ENCODE measurements at places on chromosomes 6 and 20.

- DNase-seq = no peak
Measured at GRCh38 chr20:21436205-21436604, 38.9 kb upstream of the NKX2-4 start.

- DNase-seq = no peak
Measured at GRCh38 chr6:129539032-129539431, 170.9 kb downstream of the ARHGAP18 start.

DNA sequence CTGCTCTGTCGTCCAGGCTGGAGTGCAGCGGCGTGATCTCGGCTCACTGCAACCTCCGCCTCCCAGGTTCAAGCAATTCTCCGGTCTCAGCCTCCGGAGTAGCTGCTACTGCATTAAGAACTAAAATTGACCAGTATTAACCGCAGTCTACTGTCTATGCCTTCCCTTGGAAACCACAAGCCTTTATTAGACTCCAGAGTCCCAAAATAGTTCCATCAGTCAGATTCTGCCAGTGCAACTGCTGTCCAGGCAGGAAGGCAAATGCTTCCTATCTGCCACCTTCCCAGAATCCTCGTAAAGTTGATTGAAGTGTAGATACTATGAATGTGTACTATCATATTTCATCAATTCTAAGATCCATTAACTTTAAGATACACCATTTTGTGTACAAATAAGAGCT, 16.7 kb downstream of the KAT14 start:
- DNase-seq = no peak

- DNase-seq = no peak
Measured at GRCh38 chr20:2738331-2739041, 45.9 kb downstream of the EBF4 start.

DNA sequence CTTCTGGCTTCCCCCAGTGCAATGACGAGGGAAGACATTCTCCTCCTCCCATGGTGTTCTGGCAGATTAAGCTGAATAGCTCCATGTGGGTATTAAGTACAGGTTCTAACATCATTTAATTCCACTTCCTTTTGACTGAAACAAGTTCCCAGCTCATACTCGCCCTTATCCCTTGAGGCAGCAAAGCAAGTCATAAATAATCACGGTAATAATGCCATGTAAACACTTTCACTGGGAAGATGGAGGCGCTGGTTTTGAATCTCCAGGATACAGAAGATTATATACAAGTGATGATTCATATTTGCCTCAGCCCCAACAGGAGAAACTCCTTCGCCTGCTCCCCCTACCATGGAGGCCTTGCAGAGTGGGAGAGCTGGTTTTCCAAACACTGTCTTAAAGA, 141.3 kb downstream of the PXDC1 start:
- no peak for DNase-seq

GRCh38 chr6:157787080-157787479, 36.0 kb upstream of the SNX9 start:
- no peak for DNase-seq

GRCh38 chr20:11337361-11338130, 580.1 kb upstream of the BTBD3 start:
- no peak for DNase-seq

GRCh38 chr20:32487381-32487780, 97.8 kb downstream of the NOL4L start:
- DNase-seq = no peak

- no peak for DNase-seq
Measured at GRCh38 chr6:1792989-1793388, 183.3 kb downstream of the FOXC1 start.

DNA sequence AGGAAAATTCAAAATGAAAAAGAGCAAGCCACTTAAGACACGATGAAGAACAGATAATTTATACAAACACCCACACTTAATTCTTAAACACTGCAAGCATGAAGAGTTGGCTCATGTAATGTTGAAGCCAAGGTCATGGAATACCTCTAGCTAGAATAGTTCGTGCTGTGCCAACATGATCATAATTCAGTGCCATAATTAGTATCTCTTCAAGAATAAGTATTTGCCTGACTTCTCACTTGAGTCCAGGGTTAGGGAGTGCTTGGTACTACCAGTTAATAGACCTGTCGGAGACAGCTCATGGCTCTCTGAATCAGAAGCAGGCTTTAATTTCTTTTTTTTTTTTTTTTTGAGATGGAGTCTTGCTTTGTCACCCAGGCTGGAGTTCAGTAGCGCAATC, 206.3 kb downstream of the UNC5CL start:
- DNase-seq = no peak

DNA sequence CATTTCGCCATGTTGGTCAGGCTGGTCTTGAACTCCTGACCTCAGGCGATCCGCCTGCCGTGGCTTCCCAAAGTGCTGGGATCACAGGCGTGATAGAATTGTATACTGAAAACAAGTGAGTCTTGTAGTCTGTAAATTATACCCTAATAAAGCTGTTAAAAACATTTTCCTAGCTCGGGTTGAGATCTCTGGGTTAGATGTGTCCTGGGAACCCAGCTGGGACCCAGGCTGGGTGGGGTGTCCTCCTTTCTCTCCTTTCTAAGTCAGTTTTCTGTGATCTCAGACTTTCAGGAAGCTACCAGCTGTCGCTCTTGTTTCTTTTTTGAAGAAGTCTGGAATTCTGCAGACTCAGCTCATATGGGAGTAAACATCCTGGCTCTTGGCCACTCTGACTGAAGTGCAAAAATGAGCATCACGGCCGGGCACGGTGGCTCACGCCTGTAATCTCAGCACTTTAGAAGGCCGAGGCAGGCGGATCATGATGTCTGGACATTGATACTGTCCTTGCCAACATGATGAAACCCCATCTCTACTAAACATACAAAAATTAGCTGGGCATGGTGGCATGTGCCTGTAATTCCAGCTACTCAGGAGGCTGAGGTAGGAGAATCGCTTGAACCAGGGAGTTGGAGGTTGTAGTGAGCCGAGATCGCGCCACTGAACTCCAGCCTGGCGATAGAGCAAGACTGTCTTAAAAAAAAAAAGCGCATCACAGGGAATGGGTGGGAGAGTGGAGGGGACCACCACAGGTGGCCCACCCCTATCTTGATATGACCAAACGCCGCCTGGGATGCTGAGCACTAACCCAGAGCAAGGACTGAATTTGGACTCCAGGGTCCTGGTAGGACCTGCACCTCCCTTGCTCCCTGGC, 9.9 kb upstream of the PCIF1 start:
- no peak for DNase-seq

DNA sequence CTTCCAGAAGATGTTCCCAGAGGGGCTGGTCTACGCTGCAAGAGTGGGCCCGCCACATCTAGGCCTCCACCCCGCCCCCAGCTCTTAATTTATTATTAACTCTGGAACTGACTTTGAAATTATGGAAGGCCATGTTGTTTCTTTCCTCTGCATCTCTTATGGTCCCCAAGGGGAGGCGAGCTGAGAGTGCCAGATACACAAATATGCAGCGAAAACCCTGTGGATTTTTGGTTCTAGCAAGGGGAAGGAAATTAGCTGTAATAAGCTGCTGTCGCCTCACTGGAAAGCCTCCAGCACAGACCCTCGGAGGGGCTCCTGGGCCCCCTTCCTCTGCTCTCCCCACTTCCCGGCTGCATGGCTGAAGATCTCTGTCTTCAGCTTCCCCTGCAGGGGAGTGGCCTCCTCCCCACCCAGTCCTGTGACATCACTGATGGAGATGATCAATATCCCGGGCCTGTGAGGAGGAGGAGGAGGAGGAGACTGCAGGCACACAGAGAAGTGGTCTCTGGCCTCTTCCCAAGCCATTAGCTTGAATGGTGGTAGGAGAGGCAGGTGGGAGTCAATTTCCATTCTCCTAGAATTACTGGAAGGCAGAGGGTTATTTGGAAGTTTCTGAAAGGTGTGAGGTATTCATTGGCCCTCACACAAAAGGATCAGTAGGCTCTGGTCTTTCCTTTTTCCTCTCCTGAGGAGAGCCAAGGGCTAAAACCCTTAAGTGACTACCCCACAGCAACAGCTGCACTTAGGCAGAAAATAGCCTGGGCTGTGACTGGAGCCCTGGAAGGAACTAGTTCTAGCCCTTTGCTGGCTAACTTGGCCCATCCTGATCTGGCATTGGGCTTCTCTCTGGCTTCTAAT, 39.7 kb upstream of the CCDC167 start:
- DNase-seq = no peak

DNA sequence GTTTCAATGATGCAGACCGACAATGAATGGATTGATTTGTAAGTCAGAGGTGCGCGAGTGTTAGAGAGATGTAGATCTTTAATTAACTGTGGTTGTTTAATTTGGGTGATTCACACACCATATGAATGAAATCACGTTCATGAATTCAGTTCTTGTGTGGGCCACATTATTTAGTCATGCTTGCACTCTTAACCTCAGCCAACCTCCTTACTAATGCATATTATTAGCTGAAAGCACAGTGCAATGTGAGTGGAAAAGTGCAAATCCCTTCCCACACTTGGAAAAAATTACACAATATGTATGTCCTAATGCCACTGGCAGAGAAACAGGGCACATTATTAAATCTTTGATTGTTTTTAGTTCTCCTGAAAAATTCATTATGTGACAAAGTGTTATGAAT, 512.5 kb downstream of the BCKDHB start:
- DNase-seq = no peak

DNA sequence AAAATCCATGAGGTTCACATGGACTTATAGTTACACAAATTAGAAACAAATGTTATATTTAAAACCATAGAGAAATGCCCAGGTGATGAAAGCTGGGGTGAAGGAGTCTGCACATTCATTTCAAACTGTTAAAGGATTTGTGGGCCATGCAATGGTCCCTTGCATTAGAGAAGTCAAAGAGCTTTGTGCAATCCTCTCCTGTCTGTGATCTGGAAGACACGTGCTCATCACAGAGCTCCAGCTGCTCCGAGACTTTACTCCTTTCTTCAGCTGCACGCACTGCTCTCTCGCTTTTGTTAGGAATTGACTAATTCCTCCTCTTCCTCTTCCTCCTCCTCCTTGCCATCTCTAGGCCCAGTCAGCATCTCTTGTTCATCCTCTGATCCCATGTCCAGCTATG, 4.1 kb upstream of the AIF1 start:
- no peak for DNase-seq

DNA sequence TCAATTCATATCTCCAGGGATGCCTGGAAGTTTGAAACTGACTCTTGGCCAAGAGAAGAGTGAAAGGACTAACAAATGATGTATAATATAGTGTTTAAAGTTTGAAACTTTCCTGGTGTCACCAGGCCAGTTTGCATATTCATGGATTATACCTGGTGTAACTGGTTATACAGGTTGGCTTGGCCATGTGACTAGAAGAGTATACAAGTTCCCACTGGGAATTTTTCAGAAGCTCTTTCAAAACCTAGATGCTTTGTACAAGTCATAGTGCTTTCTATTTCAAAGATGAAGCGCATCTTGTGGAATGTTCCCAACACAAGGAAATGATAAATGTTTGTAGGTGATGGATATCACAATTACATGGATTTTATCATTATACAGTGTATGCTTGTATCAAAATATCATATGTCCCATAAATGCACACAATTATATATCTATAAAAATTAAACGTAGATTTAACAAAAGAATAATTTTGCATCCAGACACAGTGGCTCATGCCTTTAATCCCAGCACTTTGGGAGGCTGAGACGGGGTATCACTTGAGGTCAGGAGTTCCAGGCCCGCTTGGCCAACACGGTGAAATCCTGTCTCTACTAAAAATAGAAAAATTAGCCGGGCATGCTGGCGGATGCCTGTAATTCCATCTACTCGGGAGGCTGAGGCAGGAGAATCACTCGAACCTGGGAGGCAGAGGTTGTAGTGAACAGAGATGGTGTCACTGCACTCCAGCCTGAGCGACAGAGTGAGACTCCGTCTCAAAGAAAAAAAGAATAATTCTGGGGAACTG, 1420.2 kb downstream of the GRIK2 start:
- no peak for DNase-seq

DNA sequence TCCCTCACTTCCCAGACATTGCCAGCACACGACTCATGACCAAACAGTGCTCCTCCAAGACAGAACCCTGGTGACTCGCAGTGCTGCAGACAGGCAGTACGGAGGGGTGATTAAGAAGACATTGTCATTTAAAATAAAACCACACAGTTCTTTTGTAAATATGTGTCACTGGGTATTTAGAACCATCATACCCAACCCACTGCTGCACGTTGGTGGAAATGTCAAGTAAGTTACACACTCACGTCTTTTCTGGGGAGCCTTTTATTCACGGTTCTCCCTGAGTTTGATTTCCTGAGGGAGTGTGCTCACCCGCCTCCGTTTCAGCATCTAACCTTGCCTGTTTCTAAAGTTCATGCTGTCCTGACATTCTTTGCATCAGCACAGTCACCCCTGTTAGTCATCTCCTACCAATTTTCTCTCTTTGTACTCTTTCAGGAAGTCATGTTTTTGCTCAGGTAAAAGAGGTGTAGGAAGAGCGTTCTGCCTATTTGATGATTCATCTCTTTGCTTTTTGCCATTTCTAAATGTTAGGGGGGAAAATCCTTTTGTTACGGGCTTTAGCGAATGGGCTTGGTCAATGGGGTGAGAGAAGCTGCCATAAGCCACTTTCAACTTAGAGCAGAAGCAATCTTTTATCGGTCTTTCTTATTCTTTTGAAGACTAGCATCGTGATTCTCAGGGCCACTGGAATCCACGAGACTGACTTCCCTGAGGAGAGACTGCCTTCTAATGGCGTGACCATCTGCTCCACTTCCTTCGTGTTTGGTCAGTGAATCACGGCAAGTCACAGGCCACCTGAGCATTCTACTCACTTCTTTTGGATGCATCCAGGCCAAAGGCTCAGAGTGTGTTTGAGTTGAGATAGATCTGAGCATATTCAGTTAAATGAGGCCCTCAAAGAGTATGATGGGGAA, 512.8 kb upstream of the JARID2 start:
- peak; percentile 39 for DNase-seq

DNA sequence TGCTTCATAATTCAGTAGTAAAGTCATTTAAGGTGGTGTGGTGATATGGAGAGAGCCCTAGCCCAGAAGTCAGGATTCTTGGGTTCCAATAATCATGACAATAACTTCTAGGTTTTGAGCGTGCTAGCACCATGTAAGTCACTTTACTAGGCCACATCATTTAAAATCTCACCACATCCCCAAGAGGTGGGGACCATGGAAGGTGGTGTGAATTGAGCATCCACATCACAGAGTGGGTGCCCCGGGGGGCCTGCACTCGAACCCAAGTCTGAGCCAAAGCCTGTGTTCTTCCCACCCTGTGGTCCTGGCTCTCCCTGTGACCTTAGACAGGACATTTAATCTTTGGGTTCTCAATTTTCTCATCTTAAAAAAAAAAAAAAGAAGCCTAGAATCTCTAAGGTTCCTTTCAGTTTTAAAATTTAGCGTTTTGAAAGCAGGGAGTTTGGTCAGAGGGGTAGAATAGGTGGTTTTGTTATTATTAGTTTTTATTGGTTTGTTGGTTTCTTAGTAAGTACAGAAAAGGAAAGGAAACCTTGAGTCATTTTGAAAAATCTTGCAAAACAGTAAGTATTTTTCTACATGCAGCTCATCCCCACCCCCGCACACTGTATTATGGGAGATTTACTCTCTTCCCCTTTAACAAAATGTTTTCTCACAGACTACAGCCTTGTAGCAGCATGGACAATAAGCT, 26.4 kb downstream of the ARMC2 start:
- DNase-seq = no peak

GRCh38 chr6:75296811-75297779, 12.5 kb upstream of the TMEM30A start:
- DNase-seq = no peak

Measured in T-helper 2 cell (primary cell).